Tibial nerve (tissue), 4 donors: ENCODE measurements at places on chromosomes 3 and 15. TPM values are rescaled to one million over a fixed set of nuclear protein-coding genes. Genes with fewer than 3 reads are reported as not detected.
A peak's percentile ranks its signal among the peaks of the same experiment; 100 is the strongest.

Gene PDE12
- total RNA-seq: 20.1 TPM

Gene AHSG
- total RNA-seq: not detected

GRCh38 chr3:119659606-119660291 is 640 bp downstream of the POPDC2 start:
- H3K4me1 ChIP-seq: no peaks in the 10 kb centered on the region
- H3K27ac ChIP-seq: no peak overlapping the region
- DNase-seq: no peak
- no peaks in the 10 kb centered on the region for H3K27me3 ChIP-seq
- no peak overlapping the region for H3K4me3 ChIP-seq

Gene CFAP44
- 12.0 TPM for total RNA-seq

GRCh38 chr3:175392653-175393052 is 533.5 kb downstream of the NAALADL2 start:
- H3K27ac ChIP-seq: no peak overlapping the region
- no peaks in the 10 kb centered on the region for H3K27me3 ChIP-seq
- no peak overlapping the region for H3K4me3 ChIP-seq
- H3K4me1 ChIP-seq: no peaks in the 10 kb centered on the region

DNA sequence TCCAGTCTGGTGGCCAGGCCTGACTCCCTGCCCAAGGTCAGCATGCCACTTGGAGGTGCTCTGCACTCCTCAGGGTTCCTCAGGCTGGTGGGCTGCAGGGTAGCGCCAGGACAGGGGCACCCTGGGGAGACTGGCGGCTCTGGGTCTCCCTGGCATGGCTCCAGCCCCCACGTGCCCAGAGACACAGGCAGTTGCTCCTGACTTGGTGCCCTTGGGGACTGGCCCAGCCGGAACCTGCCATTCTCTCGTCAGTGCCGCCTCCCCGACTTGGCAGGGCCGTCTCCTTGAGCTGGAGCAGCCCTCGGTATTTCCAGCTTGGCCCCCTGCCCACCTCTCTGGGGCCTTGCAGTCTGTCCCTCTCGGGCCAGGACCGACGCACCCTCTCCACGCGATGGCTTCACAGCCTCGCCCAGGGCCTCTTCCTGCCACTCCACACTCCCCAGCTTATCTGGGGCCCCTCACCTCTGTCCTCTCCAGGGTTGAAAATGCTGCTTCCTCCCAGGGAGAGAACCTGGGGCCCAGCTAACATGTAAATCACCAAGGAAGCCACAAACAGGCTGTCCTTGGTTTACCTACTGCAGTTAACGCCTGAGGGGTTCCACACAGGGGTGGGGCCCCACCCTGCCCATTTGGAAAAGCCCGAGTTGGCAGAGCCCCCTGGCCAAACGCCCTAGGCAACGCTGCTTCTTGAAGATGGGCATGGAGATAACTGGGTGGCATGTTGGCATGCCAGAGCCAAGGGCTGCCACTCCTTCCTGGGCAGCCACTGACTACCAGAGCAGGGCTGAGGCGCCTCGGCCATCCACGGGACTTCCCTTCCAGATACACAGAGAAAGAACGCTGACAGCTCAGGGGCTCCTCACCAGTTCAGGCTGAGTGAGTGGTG is 61.4 kb downstream of the SMAD6 start:
- DNase-seq: peak; percentile 53
- H3K4me1 ChIP-seq: peaks cover 73% of the 10 kb centered on the region
- H3K27me3 ChIP-seq: no peaks in the 10 kb centered on the region
- no peaks in the 10 kb centered on the region for H3K36me3 ChIP-seq
- no peak overlapping the region for H3K4me3 ChIP-seq

Gene B3GNT5
- 7.1 TPM for total RNA-seq

DNA sequence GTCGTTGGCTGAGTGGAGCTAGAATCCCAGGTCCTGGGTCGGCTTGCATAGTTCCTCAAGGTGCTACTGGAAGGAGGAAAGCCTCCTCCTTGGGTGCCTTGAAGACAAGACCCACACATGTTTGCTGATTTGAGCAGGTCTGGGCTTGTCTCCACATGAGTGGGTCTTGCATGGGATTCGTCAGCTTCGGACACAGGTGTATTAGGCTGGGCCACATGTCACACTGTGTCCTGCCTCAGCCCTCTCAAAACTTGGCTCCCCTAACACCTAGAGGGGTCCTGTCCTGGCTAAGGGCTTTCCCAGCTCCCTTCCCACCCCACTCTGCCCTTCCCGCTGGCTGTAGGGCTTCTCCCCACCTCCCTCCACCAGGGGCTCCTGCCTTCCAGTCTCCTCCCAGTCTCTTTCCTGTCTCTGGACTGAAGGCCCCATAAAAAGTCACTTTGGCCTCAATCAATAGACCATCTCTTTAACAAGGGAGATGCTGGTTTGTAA is 73.0 kb upstream of the ADPGK start:
- H3K27ac ChIP-seq: no peak overlapping the region
- no peak for DNase-seq
- H3K4me3 ChIP-seq: no peak overlapping the region

Gene LRRC2
- 0.60 TPM for total RNA-seq

- DNase-seq: no peak
- H3K27ac ChIP-seq: no peak overlapping the region
- H3K36me3 ChIP-seq: no peaks in the 10 kb centered on the region
- H3K4me1 ChIP-seq: peaks cover 37% of the 10 kb centered on the region
- no peak overlapping the region for H3K4me3 ChIP-seq
- no peaks in the 10 kb centered on the region for H3K27me3 ChIP-seq
These were observed 71.5 kb downstream of the SLCO3A1 start for GRCh38 chr15:91924837-91925495.

DNA sequence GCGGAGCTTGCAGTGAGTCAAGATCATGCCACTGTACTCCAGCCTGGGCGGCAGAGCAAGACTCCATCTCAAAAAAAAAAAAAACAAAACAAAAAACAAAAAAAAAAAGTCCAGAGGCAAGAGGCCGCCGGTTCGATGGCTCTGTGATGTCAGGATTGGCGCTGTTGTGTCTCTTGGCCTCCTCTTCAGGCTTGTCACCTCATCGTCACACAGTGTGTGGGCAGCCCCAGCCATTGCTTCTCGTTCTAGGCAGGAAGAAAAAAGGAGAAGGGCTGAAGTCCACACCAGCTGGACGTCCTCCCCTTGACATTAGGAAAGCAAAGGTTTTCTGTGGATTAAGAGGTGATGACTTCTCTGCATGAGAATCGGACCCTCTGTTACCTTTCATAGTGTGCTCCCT is 191.1 kb downstream of the NSMCE3 start:
- no peaks in the 10 kb centered on the region for H3K36me3 ChIP-seq
- H3K27me3 ChIP-seq: no peaks in the 10 kb centered on the region
- DNase-seq: no peak
- no peak overlapping the region for H3K4me3 ChIP-seq

DNA sequence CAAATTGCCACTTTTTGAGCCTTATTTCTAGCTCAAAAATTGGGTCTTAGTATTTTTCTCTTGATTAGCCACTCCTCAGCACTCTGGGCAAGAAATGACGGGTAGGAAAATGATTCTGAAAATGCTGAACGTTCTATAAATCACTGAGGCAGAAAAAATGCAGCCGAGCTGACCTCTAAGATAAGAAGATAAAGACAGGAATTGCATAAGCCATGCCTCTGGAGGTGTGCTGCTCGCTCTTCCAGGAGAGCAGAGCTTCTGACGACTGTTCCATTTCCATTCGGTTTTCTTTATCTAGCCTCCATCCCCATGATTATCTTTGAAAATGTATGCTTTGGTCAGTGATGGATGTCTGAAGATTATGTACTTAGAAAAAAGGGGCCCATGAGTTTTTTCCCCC is 558.8 kb upstream of the ADAMTS9 start:
- H3K36me3 ChIP-seq: no peaks in the 10 kb centered on the region
- H3K4me1 ChIP-seq: no peaks in the 10 kb centered on the region
- no peak for DNase-seq
- no peak overlapping the region for H3K4me3 ChIP-seq
- H3K27me3 ChIP-seq: no peaks in the 10 kb centered on the region

GRCh38 chr3:71237672-71238071 is 345.9 kb downstream of the FOXP1 start:
- no peak overlapping the region for H3K27ac ChIP-seq
- H3K27me3 ChIP-seq: no peaks in the 10 kb centered on the region
- no peak overlapping the region for H3K4me3 ChIP-seq
- no peaks in the 10 kb centered on the region for H3K36me3 ChIP-seq

DNA sequence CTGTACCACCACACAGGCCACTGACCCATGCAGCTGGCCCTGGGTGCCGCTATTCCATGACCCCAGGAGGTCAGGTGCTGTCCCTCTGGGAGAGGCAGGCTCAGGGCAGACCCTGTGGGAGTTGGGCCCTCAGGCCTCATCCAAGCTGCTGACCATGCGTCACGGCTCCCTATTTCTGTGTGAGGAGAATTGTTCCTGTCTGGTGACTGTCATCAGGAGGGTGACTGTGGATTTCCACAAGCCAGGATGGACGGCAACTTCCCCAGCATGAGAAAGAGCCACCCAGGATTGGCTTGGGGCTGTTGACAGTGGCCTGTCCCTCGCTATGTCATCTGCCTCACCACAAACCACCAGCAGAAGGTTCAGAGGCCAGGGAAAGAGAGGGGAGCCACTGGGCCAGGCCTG is 41.4 kb downstream of the ZDHHC19 start:
- H3K4me3 ChIP-seq: no peak overlapping the region
- H3K27ac ChIP-seq: no peak overlapping the region
- H3K4me1 ChIP-seq: no peaks in the 10 kb centered on the region
- H3K36me3 ChIP-seq: no peaks in the 10 kb centered on the region

DNA sequence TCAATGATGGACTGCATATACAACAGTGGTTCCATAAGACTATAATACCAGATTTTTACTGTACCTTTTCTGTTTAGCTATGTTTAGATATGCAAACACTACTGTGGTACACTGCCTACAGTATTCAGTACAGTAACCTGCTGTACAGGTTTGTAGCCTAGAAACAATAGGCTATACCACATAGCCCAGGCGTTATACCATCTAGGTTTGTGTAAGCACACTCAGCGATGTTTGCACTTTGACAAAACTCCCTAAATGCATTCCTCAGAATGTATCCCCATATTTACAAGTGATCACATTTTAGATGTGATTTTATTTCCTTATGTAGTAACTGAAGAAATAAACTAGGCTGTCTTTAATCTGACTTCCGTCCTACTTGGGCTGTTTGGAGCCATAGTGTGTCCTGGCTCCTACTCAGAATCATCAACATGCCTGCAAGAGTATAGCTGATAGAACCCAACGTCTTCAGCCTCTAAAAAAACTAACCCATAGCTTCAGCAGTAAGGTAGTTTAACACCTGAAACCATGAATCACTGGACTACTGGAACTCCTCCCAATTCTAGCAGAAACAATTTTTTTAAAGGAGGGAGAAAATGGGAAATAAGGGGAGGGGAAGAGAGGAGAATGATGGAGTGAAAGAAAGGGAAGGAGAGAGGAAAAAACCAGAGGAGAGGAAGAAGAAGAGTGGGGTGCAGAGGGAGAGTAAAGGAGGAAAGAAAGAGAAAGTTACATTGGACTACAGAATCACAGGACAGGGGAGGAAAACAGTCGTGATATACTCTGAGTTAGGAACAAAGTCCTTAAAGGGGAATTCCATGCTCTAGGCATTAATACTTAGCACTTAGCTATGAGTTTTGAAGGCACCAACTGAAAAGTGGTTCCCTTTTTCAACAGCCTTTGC is 67.7 kb upstream of the PLXND1 start:
- no peak overlapping the region for H3K27ac ChIP-seq
- no peak overlapping the region for H3K4me3 ChIP-seq
- H3K36me3 ChIP-seq: peaks cover 21% of the 10 kb centered on the region
- no peak for DNase-seq

Gene TMCO5A
- not detected for total RNA-seq

DNA sequence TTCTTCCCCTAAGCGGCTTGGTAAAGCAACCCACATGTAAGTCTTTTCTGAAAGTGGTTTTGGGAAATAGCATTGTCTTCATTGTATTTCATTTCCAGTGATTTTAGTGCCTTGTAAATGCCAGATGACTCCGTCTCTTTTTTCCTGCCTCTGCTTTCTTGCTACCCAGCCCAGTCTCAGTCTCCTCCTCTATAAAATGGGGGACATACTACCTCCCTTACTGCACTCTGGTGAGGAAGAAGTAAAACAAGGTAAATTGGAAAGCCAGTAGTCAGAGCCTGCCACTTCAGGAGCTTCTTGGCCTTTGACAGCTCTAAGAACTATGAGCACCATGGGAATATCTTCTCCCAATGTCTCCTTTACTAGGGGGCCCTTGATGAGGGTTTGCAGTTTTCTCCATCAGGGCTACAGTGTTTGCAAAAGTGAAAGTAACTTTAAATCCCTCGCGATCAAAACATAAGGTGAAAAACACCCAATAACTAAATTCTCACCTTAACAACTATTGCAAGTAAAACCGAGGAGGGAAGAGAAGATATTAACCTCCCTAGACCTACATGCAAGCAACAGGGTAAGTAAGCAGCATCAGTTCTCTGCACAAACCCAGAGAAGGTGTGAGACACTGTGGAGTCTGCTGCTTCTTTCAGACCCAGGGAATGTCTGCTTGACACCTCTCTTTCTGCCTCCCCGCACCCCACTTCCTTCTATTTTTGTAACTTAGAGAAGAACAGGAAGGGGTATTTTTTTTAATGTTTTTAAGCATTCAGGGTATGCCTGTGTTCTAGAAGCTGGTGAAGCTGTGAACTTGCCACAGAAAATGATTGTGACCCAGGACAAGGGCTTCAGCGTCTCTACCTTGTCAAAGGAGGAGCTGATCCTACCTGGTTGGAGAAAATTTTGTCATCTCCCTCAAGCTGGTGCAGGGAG is 159.1 kb upstream of the EOMES start:
- H3K27ac ChIP-seq: no peak overlapping the region
- DNase-seq: no peak
- no peaks in the 10 kb centered on the region for H3K36me3 ChIP-seq

DNA sequence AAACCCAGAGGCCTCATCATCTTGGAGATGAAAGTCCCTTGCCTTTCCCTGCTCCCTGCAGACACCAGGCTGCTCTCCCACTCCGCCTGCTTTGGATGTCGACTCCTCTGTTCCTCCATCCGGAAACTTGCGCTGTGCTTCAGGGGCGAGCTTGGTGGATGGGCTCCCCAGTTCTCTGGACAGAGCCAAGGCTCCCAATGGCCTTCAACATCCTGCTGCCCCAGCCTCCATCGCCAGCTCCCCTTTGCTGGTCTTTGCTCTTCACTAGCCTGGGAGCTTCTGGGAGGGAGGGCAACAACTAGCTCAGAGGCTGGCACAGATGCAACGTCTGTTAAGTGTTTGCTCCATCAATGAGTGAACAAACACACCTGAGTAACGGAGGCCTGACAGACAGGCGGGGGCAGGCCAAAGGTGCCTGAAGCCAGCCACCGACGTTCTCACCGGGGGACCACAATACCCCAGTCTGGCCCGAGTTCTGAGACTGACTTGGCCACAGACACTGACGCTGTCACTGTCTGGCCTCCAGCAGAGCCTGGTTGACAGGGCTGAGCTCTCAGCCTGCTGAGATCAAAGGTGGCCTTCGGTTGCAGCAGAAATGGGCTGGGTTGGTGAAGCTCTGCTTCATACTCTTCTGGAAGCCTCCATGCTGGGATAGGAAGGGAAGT is 39.0 kb downstream of the RGMA start:
- DNase-seq: no peak
- H3K27me3 ChIP-seq: no peaks in the 10 kb centered on the region
- no peaks in the 10 kb centered on the region for H3K4me1 ChIP-seq
- H3K4me3 ChIP-seq: no peak overlapping the region
- no peaks in the 10 kb centered on the region for H3K36me3 ChIP-seq
- no peak overlapping the region for H3K27ac ChIP-seq

Gene PPP1R14D
- not detected for total RNA-seq
